Calu3 (cell line): ENCODE measurements at places on chromosomes 7 and 10. TPM values are rescaled to one million over a fixed set of nuclear protein-coding genes. Genes with fewer than 3 reads are reported as not detected.

GPR146 gene
- 0.66 and 1.8 TPM in 2 replicates for total RNA-seq

TNS3 gene
- total RNA-seq: 102 and 135 TPM in 2 replicates

CHAT gene
- total RNA-seq: not detected in 2 replicates

TEX47 gene
- not detected in 2 replicates for total RNA-seq

PDAP1 gene
- total RNA-seq: 83.9 and 87.2 TPM in 2 replicates

ABCC2 gene
- 1.2 and 1.8 TPM in 2 replicates for total RNA-seq

OR6B1 gene
- total RNA-seq: not detected in 2 replicates

PAPOLB gene
- 0.07 TPM in 1 of 2 replicates, not detected in the other for total RNA-seq

DNA sequence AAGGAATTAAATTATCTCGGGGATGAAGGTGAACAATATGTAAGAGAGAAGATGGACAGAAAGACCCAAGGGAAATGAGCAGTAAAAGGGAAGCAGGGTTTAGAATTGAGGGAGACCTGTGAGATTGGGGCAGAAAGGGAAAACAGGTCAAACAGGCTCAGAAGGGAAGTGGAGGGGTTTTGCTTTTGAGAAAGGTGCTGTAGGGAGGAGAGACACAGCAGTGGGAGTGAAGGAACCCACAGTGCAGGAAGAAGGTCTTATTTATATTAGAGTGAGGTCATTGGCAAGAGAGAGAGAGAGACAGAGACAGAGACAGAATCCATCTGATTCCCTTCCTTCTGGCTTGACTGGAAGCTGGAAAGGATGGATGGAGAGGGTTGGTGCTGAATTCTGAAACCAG is 3.5 kb upstream of the TCAF1 start:
- DNase-seq: no peak

DNA sequence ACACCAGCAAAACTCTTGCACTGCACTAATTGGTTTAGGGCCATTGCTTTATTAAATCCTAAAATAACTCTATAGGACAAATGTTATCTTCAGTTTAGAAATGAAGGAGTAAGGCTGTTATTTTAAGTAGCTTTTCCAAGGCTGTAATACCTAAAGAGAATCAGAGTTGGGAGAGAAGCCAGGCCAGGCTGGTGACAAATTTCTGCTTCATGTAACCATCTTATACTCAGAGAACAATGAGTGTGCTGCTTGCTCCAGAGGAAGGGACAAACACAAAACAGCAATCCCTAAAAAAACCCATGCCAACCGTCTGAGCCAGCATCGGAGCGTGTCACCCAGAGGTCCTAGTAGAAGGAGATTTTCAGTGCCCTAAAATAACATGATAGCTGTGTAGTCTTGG is 49.7 kb upstream of the TARP start:
- DNase-seq: no peak

- DNase-seq: no peak
Measured at GRCh38 chr7:131203291-131203976, 124.2 kb upstream of the MKLN1 start.

DNA sequence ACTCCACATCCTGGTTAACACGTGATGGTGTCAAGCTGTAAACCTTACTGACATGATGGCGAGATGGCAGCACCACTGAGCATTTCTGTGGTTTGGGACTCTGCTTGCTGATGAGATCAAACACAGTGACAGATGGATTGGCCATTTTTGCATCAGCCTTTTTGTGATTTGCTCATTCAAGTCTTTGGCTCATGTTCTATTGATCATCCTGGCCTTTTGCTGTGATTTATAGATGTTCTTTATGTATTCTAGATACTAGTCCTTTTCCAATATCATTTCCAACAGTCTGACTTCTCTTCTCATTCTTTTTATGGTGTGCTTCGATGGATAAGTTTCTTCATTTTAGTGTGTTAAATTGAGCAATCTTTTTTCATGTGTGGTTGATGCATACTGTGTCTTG is 24.7 kb upstream of the DIP2C start:
- DNase-seq: no peak

- DNase-seq: no peak
Measured at GRCh38 chr7:29463504-29464158, 100.0 kb upstream of the PRR15 start.

DNA sequence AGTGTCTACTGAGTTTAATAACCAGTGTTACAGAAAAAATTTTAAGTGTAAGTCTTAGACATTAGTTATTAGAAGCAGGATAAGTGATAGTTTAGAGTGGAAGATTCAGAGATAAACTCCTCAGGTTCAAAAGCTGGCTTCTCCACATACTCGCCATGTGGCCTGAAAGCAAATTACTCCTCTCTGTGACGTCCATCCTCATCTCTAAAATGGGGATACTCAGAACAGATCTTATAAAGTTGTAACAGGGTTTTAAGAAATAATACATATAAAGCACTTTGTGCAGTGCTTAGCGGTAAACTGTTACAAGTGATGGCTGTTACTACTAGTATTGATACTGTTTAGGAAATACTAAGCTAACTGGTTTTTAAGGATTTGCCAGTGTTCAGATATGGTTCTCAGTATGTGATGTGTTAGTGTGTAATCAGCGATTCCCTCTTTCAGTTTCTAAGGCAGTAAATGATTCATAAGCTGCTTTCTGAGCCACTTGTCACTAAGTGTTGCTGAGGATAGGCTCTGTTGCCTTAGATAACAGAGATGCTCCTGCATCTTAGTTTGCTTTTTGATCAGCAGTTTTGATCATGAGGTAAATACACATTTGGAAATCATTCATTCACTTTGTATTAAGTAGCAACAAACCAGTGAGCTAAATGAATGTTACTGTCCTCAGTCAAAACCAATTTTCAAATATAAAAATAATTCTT is 58.7 kb downstream of the CYP51A1 start:
- no peak for DNase-seq

DNA sequence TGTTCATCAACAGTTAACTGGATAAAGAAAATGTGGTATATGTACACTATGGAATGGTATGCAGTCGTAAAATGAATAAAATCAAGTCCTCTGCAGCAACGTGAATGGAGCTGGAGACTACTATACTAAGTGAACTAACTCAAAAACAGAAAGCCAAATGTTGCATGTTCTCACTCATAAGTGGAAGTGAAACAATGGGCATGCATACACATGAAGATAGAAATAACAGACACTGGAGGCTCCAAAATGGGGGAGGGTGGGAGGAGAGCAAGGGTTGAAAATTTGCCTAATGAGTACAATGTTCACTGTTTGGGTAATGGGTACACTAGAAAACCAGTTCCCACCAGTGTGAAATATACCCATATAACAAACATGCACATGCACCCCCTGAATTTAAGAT is 179.5 kb downstream of the ZWINT start:
- DNase-seq: no peak

- no peak for DNase-seq
Measured at GRCh38 chr10:131776496-131776895, 124.3 kb upstream of the PPP2R2D start.

GRCh38 chr7:120060875-120061274 is 212.1 kb upstream of the KCND2 start:
- DNase-seq: no peak

- no peak for DNase-seq
Measured at GRCh38 chr7:25860275-25861163, 291.5 kb upstream of the NFE2L3 start.

DNA sequence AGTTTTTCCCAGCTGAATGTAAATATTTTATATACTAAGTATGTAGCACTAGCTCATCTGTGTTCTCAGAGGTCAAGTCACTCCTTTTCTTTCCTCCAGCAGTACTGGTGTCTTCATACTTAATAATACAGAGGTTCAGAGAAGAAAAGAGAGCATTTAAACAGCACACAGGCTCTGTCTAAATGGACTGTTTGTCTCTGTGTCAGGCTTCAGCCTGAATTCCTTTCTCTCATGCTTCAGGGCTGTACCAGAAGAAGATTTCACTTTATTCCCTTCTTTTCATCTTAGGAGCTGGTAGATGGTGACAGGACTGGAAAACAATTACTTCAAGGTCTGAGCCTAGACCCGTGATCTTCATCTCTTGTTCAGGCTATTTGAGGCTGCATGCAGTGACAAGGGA is 51.4 kb upstream of the LYZL2 start:
- no peak for DNase-seq

- DNase-seq: no peak
Measured at GRCh38 chr7:141515941-141516340, 35.3 kb upstream of the AGK start.

- no peak for DNase-seq
Measured at GRCh38 chr10:61078542-61079275, 134.7 kb upstream of the RHOBTB1 start.

- DNase-seq: no peak
Measured at GRCh38 chr7:77528368-77528767, 8.7 kb upstream of the PTPN12 start.

GRCh38 chr7:157494506-157495176 is 157.8 kb downstream of the DNAJB6 start:
- DNase-seq: no peak

DNA sequence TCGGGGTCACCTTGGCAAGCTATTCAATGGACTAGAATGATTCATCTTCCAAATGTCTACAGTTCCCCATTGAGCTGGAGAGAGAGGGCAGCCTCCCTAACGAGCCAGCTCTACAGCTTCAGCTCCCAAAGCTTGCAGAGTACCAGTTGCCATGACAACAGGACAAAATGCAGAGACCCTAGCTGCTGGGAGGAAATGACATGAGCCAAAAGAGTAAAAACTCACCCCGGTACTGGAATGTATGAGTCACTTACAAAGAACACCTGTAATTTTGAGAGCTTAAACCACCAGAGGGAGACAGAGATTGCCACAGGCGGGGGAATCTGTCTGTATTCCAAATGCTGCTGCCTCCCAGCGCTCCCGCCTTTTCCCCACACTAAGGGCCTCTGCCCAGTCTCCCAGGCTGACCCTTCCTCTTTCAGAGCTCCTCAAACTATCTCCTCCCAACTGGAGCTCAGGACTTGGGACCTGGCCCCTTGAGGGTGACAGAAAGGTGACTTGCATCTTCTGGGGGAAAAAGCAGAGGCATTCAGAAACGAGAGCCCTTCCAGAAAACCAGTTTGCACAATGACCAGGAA is 95.5 kb downstream of the CUL2 start:
- peak; percentile 72 for DNase-seq

DNA sequence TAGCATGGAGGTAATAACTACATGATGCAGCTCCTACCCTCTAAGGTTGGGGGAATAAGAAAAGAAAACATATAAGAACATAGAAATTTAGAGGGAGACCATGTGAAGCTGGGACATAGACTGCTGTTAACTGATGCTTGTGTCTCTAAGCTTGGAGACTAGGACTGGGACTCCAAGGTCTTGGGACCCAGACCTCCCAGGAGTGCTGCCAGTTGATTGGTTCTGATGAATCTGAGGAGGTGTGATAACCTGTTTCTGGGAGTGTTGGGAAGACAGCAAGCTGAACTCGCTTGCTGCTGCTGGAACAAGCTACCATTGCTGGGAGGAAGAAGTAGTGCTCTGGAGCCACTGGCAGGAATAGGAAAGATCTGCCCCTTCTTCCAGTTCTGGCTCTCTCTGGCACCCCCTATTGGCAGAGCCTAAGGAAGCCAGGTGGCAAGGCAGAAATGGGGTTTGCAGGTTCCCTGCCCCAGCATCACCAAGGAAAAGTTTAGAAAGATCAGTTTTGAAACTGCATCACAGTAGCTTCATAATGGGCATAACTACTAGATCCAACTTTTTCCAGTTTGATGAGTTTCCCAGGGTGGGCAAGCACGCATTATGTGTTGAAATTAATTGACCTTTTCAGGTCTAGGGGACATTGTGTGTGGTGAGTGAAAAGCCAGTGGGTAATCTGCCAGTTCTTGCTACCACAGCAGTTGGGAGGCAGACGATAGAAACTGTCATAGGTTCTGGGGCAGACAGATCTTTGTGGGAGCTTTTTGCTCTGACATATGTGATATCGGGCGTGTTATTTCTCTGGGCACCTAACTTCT is 140.7 kb downstream of the SND1 start:
- peak; percentile 51 for DNase-seq

DNA sequence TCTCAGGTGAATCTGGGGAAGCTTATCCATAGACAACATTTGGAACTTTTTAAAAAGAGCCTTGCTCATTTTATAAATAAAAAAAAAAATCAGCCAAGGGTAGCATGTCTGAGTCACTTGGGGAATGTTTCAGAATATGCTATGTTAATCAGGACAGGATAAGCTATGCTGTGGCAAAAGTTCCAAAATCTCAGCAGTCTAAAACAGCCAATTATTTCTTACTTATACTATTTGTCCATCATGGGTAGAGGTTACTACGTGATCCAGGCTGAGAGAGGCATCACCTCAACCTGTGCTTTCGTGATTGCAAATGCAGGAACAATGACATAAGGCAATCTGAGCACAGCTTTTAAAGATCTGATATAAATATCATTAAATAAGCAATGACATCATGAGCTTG is 6.5 kb downstream of the SLC13A1 start:
- DNase-seq: no peak

- DNase-seq: no peak
Measured at GRCh38 chr10:86365346-86366032, 1.1 kb downstream of the GRID1 start.

DNA sequence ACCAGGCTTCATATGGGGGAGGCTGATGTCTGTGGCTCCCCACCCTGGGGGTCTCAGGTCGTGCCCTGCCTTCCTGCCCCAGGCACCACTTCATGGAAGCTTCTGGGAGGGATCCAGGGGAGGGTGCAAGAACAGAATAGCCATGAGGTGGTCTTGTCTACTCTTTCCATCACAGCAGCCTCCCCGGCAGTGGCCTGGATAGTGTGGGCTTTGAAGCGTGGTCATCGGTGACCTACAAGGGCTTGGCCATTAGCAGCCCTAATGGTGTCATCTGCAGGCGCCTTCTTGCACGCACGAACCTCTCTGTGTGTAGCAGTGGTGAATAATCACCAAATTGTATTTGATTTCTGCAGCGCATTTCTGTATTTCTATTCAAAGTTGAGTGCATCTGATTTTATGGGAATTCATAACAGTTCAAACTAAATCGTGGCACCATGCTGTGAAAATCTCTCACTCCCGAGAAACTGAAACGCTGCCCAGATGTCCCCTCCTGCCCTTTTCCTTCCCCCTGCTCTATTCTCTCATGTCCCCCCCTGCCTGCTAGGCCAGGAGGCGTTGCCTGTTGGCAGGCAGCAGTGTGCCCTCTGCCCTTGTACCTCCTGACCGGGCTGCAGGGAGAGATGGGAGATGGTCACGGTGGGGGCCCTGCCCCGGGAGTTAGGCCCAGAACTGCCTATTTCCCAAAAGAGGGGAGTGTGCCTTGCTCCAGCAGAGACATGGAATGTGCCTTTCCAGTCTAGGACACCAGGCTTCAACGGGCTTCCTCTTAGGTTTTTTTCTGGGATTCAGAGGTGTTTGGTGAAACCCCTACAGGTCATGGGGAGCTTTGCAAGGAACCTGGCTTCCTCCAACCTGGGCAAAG is 34.8 kb downstream of the CDH23 start:
- DNase-seq: no peak

DNA sequence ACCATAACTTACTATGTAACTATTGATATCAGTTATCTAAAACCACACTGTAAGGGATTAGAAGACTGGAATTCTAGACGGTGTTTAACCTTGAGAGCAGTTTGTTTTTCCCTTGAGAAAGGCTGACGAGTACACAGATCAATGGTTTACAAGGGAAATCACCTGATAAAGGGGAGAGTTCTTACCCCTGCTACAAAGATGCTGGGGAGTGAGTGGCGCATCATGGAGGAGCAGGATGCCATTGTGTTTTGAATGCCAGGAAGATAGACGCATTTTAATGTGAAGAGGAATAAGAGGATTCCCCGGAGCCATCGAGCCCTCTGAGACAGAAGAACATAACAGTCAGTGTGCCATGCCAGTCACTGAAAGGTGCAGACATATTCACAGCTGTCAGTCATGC is 145.2 kb downstream of the PKD1L1 start:
- DNase-seq: no peak

GRCh38 chr10:22723343-22723779 is 9.0 kb upstream of the PIP4K2A start:
- DNase-seq: no peak

GRCh38 chr10:124989526-124989925 is 47.6 kb downstream of the ZRANB1 start:
- no peak for DNase-seq
